Activated CD4-positive, alpha-beta T cell treated with anti-CD3 and anti-CD28 coated beads, Interleukin-2, amount 50 U/mL, for 24 hours (primary cell): ENCODE measurements at places on chromosomes 1 and 21.
A peak's percentile ranks its signal among the peaks of the same experiment; 100 is the strongest.

DNA sequence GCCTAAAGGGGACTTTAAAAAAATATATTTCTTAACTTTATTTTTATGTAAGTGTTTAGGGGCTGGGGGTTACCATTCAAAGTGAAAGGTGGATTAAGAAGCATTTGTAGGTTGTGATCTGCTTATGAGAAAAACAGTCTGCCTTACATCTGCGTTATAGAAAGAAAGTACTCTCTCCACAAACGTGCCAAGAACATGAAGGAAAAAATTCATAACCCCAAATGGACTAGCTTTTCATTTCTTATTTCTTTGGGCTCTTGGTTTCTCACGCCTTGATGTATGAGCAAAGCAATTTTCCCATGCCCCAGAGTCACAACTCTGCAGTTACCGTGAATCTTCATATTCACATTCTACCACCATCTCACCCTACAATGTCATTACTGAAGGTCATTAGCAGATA, 1165.1 kb upstream of the ADGRL4 start:
- no peak for DNase-seq

- no peak for DNase-seq
These were observed 45.0 kb upstream of the KIRREL1 start for GRCh38 chr1:157948312-157949073.

- DNase-seq: no peak
These were observed 4.9 kb downstream of the GBP1 start for GRCh38 chr1:89060091-89060490.

DNA sequence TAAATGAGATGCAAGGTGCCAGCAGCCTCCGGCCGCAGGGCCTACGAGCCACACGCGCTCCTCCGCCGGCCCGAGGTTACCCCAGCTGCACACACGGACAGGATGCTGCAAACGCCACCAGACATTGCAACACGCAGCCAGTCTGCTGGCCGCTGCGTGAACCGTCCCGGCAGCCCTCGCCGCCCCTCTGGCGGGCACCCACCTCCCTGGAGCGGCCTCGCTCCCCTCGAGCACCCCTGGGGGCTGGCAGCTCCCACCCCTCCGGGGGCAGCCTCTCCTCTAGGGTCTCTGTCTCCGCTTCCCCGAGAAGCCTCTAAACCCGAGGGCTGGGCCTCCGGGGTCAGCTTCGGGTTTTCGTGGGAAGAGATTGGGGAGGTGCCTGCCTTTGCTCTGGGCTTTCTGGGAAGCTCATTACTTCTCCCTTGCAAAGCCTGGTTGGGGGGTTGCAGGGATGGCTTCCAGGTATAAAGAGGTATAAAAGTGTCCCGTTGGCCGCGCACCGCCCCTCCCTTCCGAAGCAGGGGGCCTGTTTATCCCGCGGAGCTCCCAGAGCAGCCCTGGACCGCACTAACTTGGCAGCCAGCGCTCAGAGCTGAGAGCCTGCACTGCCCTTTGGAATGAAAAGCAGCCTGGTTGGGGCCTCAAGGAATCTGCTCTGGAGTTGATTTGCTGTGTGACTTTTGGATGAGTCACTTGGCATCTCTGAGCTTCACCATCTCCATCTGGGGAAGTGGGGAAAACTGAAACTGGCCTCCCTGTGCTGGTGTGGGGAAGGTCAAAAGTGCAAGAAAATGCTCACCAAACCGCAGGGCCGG, 21.8 kb downstream of the DHRS3 start:
- DNase-seq: no peak

DNA sequence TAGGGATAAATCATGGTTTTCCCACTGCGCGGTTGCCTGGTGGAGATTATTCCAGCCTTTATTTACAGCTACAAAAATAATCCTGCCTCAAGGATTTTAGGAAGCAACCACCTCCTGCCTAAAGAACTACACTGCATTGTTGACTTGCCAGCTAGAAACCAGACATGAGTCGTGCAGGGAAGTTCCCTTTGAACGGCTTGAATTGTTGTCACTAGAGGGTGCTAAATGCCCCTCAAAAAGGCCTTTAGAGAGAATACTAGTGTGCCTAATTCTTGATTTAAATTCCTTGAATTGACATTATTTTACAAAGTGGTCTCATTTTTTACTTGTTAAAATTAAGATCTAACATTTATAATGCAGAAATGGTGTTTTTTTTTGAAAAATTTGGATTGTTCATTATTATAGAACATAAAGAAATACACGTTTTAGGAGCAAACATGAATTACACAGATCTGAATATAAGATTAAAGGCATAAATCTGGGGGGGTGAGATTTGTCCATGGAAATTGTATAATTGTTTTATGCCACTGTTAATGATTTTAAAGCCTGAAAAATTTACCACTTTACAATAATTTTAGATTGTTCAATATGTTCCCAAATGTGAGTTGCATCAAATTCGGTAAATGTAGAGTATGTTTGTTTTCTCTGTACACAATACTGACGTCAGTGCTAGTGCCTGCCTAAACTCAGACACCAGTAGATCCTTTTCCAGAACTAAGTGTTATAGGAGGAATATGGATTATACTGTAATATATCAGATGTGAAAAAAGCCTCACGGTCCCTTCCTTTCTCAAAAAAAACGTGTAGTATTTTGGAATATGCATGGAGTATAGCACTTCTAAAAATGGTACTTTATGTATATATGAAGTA, 7.6 kb upstream of the ERG start:
- DNase-seq: peak; percentile 10

GRCh38 chr1:232699814-232700213, 69.9 kb upstream of the SIPA1L2 start:
- DNase-seq: no peak

DNA sequence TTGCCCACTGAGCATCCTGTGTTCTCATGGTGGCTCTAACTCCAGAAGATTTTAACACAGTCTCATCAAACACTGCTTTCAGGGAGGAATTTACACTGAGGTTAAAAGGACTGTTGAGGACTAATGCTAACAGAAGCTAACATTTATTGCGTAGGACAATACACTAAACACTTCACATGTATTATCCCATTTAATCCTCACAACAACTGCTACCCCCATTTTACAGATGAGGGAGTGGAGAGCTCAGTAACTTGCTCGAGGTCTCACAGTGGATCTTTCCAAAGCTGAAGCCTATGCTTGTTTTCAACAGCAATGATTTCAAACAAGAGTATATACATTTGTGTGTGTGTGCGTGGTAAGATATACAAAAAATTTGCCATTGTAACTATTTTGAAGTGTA, 13.9 kb downstream of the ATF3 start:
- no peak for DNase-seq

DNA sequence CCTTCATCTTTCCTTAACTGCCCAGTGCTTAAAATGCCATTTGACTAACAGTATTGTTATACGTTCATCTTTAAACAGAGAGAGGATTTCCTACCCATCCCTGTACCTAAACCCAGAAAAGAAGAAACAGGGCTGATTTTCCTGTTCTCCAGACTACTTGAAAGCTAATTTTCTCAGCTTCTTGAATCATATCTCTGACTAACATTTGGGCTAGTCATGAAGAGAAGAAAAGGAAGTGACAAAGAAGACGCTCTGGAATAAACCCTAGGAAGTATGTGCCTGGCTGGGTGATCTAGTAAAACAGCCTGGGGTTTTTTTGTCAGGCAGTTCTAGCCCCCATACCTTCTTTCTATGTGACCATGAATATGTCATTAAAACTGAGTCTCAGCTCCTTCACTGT, 44.8 kb upstream of the SGIP1 start:
- no peak for DNase-seq

DNA sequence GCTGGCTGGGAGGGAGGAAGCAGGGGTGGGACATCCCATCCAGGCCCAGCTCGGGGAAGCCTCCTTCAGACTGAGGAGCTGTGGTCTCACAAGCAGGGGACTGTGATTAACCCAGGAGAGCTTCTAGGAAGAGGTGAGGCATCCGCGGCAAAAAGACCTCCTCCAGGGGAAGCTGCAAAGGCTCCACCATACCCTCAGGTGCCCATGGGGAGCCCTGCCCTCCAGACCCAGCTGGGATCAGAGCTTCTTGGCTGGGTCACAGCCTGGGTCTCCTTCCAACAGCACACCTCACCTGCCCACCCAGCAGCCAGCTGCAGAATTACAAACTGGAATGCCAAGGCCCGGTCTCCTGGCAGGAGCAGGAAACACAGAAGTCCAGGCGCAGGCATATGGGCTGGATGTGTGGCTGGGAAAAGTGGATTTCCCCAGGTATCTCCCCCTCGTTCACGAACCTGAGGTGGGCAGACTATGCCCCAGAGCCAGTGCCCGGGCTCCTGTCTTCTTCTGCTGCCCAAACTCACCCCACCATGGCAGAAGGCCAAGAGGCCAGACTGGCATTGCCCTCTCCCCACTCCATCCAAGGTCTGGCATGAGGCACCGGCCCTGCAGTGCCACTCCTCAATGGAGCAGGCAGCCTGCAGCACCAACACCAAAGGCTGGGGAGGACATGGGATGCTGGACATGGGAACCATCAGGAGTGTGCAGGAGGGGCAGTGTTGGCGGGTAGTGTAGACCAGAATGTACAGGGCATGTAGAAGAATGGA, 15.4 kb upstream of the ARF1 start:
- no peak for DNase-seq

DNA sequence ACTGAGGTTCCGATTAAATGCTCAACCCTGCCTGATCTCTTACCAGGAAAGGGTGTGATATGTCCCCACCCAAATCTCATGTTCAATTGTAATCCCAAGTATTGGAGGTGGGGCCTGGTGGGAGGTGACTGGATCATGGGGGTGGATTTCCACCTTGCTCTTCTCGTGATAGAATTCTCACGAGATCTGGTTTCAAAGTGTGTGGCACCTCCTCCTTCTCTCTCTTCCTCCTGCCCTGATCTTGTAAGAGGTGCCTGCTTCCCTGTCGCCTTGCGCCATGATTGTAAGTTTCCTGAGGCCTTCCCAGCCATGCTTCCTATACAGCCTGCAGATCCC, 34.9 kb downstream of the RSPH1 start:
- DNase-seq: no peak

DNA sequence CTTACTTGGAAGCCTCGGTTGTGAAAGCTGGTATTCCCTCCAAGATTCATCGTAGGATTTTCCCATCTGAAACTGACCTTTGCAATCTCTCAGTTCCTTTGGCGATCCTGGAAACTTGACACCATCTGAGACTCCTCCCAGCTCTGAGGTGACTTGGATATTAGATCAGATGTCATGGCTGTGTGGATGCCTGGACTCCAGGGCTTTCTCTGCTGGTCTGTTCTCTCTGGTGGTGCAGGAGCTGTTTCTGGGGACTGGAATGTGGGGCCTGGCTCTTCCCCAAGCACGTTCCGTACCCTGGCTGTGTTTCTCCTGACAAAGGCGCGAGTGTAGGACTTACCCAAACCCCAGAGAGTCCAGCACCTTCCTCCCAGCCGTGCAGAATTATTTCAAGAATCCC, 252.2 kb downstream of the RPS6KC1 start:
- no peak for DNase-seq

GRCh38 chr1:20072771-20073170, 2.8 kb downstream of the PLA2G5 start:
- no peak for DNase-seq

DNA sequence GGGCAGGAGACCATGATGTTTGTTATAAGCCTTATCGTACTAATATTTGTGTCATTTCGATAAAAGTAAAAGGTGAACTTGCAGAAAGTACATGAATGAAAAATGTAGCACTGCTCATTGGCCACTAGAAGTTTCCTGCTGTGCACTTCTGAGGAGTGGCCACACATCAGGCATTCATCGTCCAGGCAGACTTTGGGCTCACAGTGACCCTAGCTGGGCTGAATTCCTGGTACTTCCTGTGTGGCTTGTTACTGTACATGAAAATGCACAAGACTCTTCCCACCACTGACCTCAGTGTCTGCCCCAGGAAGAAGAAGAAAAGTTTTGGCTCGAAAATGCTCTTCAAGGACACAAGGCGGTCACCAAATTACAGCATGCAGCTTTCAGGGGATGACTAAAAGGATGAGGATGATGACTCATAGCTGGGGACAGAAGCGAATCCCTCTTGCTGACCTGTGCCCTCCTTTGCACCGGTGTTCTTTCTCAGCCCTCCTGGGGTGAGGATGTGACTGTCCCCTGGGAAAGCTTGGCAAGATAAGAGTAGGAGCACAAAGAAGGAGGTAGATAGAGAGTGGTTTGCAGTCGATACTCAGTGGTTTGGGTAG, 252.4 kb upstream of the KAZN start:
- no peak for DNase-seq

- DNase-seq: no peak
These were observed 221.2 kb downstream of the SETD4 start for GRCh38 chr21:35838987-35839763.

DNA sequence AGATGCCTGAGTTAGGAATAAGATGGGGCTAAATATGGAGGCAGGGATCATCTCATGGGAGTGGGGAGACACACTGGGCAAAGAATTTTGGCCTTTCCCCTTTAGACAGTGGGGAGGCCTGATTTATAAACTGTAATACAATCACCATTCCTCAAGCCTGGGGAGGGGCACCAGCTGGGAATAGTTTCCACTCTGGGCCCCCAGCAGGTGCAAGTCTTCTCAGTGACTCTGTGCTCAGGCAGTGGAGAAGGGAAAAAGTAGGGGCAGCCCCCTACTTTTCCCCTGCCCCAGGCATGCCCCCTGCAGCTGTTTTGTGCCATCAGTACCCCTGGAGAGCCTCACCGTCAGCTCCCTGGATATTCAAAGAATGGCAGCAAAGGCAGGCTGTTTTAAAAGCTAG, 19.1 kb downstream of the COA7 start:
- DNase-seq: no peak

DNA sequence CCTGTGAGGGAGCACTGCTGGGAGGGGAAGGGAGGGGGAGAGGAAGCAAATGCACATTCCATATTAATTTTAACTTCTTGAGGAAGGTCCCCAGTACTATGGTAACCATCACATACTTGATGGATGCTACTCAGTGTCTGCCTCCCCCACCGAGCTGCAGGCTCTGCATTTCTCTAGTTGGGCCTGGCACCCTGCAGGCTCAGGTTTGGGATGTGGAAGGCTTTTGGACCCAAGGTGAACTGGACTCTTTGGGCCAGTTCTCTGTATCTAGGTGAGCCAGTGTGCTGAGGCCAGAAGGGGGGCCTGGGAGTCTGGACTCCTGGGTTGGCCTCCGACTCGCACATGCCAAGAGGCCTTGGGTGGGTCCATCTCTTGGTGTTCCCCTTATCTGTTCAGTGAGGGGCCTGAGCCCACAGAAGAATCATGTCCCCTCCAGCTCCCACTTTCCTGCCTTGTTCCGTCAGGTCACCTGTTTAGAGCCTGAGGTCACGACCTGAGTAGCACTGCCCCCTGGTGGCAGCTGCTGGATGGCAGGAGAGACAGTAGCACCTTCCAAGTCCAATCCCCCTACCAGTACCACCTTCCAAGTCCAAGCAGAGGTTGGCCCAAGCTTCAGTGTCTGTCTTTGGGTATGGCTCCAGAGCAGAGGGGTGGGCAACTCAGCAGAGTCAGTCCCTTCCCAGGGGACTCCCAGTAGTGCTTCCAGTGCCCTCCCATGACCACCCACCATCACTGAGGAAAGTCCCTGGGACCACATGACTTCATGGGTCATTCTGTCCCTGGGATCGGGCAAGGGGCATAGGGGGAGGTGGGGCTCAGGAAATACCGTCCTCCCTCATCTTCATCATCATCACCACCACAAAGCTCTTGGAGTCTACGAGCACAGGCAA, 241.8 kb downstream of the TRABD2B start:
- DNase-seq: peak; percentile 13

GRCh38 chr1:113125517-113125916, 52.5 kb downstream of the LRIG2 start:
- no peak for DNase-seq
